ENCODE measurements at places on chromosomes 12 and 14.

GRCh38 chr14:32383364-32384009 lies 54.4 kb downstream of the AKAP6 start:
- no peaks in the 10 kb centered on the region for H3K36me3 ChIP-seq
- no peak for DNase-seq
- no peaks in the 10 kb centered on the region for H3K27me3 ChIP-seq
- no peak overlapping the region for H3K4me3 ChIP-seq
- H3K27ac ChIP-seq = no peak overlapping the region

- DNase-seq = no peak
- H3K4me3 ChIP-seq = no peak overlapping the region
- no peaks in the 10 kb centered on the region for H3K36me3 ChIP-seq
- H3K27ac ChIP-seq = no peak overlapping the region
- no peaks in the 10 kb centered on the region for H3K27me3 ChIP-seq
Observed at GRCh38 chr12:4151362-4152121, 122.0 kb upstream of the CCND2 start.

- DNase-seq = no peak
- H3K4me3 ChIP-seq = no peak overlapping the region
- H3K27ac ChIP-seq = no peak overlapping the region
- no peaks in the 10 kb centered on the region for H3K27me3 ChIP-seq
- peaks cover 6% of the 10 kb centered on the region for H3K4me1 ChIP-seq
- H3K36me3 ChIP-seq = no peaks in the 10 kb centered on the region
Observed at GRCh38 chr12:70314145-70314544, 51.9 kb upstream of the KCNMB4 start.

DNA sequence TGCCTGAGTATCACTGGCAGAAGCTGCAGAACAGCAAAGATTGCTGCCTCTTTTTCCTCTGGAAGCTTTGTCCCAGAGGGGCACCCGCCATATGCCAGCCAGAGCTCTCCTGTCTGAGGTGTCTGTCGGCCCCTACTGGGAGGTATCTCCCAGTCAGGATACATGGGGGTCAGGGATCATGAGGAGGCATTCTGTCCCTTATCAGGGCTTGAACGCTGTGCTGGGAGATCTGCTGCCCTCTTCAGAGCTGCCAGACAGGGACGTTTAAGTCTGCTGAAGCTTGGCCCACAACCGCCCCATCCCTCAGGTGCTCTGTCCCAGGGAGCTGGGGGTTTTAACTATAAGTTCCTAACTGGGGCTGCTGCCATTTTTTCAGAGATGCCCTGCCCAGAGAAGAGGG lies 20.3 kb downstream of the CLEC2B start:
- H3K27me3 ChIP-seq = no peaks in the 10 kb centered on the region
- H3K27ac ChIP-seq = no peak overlapping the region
- H3K4me3 ChIP-seq = no peak overlapping the region
- H3K4me1 ChIP-seq = no peaks in the 10 kb centered on the region

GRCh38 chr12:108482717-108483212 lies 32.3 kb upstream of the FICD start:
- no peak for DNase-seq
- H3K4me1 ChIP-seq = no peaks in the 10 kb centered on the region
- H3K27ac ChIP-seq = no peak overlapping the region
- no peaks in the 10 kb centered on the region for H3K27me3 ChIP-seq
- H3K4me3 ChIP-seq = no peak overlapping the region

- peaks cover 30% of the 10 kb centered on the region for H3K36me3 ChIP-seq
- no peaks in the 10 kb centered on the region for H3K27me3 ChIP-seq
- H3K27ac ChIP-seq = peak within 1 kb of the TSS; percentile 55
- peaks cover 15% of the 10 kb centered on the region for H3K4me1 ChIP-seq
- peak; percentile 95 for DNase-seq
Observed at GRCh38 chr12:6647083-6647604, at the start of gene ACRBP. ACRBP (minus strand) TSS chr12:6647432; CDS start chr12:6647366, 66 bp downstream.

DNA sequence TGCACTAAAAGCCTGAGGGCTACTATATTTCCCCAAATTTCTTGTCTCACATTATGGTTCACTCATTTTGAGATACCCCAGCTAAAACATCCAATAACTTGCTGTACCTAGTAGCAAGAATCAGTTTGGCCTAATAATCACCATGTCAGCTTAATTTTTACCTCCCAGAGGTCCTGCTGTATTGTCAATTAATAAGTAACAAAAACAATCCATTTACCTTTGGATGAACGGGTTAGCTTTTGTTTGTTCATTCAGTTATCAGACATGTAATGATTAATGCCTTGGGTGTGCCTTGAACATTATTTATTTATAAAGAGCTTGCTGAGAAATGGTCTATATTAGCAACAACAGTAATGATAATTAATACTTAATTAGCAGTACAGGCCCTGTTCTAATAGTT lies 57.0 kb downstream of the MON2 start:
- H3K27ac ChIP-seq = no peak overlapping the region
- no peaks in the 10 kb centered on the region for H3K27me3 ChIP-seq
- peaks cover 10% of the 10 kb centered on the region for H3K36me3 ChIP-seq
- no peak overlapping the region for H3K4me3 ChIP-seq

DNA sequence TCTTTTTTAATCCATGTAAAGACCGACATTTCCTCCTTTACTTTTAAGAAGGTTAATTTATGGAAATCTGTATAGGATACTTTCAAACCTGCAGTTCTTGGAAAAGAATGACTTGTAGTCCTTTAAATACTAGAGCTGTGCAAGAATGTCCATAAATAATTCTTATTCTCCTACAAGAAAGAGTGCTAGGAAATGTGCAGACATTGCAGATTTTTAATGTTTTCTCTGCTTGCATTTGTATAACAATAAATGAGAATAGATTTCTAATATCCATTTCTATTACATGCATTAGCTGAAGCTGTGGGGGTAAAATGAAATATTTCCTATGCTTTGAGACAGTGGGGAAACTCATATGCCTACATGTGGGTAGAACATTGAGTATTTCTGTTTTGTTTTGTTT lies 607.2 kb upstream of the NOVA1 start:
- no peak overlapping the region for H3K27ac ChIP-seq
- no peak overlapping the region for H3K4me3 ChIP-seq
- no peaks in the 10 kb centered on the region for H3K27me3 ChIP-seq
- no peaks in the 10 kb centered on the region for H3K4me1 ChIP-seq

Measured in upper lobe of left lung (tissue), 6 donors.